ENCODE measurements at places on chromosomes 2 and 18.

DNA sequence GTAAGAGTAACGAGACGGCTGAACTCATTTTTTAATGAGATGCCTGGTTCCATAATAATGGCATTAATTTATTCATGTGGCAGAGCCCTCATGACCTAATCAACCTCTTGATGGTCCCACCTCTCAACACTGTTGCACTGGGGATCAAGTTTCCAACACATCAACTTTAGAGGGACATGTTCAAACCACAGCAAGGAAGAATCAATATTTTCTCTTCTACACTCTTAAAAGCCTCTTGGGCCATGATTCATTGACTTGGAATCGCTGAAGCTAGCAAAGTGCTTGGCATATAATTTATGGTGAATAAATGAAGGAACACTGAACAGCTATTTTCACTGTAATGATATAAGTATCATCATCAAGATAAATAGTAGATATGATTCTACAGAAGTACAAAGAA is 333.0 kb downstream of the TNS1 start:
- DNase-seq, result no peak

GRCh38 chr2:159571540-159572260 is 44.6 kb downstream of the BAZ2B start:
- no peak for DNase-seq

GRCh38 chr2:145265244-145265643 is 745.3 kb upstream of the ZEB2 start:
- no peak for DNase-seq

DNA sequence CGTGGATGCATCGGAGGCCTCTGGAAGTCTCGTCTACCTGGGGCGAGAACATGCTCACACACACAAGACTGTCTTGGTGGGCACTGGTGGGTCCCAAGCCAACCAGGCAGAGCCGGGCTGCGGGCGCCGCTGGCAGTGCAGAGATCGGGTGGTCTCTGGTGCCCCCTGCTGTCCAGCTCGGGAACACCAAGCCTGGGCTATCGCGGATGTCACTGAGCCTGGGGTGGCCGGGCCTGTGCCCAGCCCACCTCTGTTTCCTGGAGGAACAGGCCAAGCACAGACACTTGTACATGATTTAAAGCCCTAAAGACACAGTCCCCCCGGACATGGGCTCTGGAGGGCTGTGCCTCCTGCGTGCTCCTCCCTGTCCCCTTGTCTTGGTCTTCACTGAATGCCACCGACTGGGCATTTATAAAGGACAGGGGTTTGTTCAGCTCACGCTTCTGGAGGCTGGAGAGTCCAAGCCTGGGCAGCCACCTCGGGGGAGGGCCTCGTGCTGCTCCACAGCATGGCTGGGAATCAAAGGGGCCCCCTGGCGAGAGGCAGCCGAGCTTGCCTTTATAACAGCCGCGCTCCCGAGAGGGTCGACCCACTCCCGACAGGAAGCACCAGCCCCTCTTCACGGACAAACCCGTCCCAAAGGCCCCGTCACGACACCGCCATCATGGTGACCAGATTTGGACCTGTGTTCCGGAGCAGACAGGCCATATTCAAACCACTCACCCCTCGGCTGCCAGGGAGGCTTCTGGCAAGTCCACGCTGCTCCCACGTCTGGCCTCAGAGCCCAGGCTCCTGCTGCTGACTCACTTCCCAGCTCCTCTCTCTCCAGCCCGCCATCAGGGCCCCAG is 3.6 kb upstream of the OTOS start:
- peak; percentile 67 for DNase-seq

GRCh38 chr2:197614532-197614931 is 60.9 kb downstream of the RFTN2 start:
- no peak for DNase-seq

DNA sequence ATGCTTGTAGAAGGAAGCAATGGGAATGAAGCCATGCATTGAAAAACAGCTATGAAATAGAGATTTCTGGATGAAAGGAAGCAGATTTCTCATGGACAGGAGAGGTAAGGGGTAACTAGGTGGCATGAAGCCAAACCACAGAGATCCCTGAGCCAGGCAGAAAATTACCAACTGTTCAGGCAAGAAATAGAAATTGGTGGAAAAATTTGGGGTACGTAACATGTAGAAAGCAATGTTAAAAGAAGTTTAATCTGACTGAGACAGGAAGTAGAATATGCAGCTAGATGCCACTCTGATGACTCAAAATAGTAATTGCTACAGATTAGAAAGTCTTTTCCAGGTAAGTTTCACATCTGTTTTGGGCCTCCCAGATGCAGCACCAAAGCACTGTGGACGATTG is 928.5 kb upstream of the CELF4 start:
- DNase-seq, result no peak

- DNase-seq, result no peak
Measured at GRCh38 chr18:58843688-58844035, 21.0 kb upstream of the ZNF532 start.

GRCh38 chr2:59034106-59034505 is 793.0 kb upstream of the FANCL start:
- no peak for DNase-seq

GRCh38 chr18:30450927-30451326 is 591.6 kb downstream of the DSC3 start:
- no peak for DNase-seq

- DNase-seq, result no peak
Measured at GRCh38 chr2:240358080-240358479, 77.4 kb upstream of the GPC1 start.

DNA sequence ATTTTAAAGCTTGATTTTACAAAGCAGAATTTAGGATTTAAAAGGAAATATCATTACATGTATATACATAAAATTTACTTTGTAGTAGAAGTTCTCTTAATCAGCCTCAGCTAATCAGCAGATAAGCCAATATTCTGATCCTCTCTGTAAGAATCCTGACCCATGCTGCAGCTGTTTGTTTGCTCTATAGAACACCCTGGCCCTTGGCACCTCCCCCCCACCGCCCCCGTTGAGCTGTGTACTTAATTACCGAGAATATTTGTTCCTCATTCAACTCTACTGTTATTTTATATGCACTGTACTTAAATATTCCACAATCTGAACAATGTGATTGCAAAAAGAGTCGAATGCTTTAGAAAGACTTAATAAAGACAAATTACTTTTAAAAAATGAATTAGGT is 98.0 kb downstream of the EVA1A start:
- no peak for DNase-seq

GRCh38 chr18:56891116-56891515 is 240.0 kb downstream of the WDR7 start:
- no peak for DNase-seq

- DNase-seq, result no peak
Measured at GRCh38 chr2:182242609-182243008, 184.2 kb downstream of the PDE1A start.

DNA sequence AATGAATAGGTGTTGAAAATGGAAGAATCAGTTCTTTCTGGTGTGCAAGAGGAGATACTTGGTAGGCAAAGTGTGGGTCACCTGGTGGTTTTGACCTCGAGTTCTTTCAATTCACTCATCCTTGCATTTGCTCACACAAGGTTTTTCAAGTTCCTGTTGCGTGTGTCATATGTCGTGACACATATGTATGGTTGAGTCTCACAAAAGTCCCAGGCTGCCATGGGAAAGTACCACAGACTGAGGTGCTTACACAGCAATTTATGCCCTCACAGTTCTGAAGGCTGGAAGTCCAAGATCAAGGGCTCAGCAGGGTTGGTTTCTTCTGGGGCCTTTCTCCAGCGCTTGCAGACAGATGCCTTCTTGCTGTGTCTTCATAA is 64.4 kb downstream of the NCK2 start:
- no peak for DNase-seq

DNA sequence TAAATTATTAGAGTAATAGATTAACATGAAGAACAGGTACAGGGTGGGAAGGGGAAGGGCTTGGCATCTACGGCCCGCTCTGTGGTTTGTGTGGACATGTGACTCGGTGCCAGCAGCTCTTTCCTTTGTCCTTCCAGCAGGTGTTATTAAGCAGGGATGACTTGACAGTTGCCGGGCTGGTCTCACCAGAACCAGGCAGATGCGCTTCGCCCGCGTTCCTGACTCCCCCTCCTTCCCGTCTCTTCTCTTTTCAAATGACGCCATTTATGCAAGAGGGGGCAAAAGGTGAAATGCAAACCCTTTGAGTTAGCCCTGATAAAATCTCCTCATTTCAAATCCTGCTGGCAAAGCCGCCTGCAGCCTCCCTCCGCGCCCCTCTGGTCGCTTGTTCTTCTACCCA is 38.9 kb upstream of the MGAT4A start:
- DNase-seq, result no peak

GRCh38 chr2:142119347-142119746 is 11.5 kb downstream of the LRP1B start:
- DNase-seq, result no peak
